ENCODE measurements at places on chromosomes 6 and 20. TPM values are rescaled to one million over a fixed set of nuclear protein-coding genes. Genes with fewer than 3 reads are reported as not detected.

Gene PRDM13
- not detected for polyA plus RNA-seq

Gene RBM24
- not detected for polyA plus RNA-seq

Gene PDE7B
- polyA plus RNA-seq: 0.37 TPM

Gene FAM83D
- polyA plus RNA-seq: 0.09 TPM

Gene LATS1
- 5.2 TPM for polyA plus RNA-seq

DNA sequence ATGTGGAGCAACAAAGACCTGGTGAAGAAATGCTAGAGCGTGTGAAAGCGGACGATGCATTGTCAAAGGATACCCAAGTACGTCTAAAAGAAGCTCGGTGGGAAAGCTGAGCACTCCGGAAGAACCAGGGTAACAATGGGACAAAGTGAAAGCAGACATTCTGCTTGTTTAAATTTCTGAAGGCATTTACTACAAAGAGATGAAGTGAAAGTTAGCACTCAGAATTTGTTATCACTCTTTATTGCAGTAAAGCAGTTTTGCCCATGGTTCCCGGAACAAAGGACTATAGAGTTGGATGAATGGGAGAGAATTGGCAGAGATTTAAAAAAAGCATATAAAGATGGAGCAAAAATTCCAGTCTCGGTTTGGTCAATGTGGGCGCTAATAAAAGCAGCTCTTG is 12.8 kb upstream of the IRAK1BP1 start:
- H3K27me3 ChIP-seq: no peaks in the 10 kb centered on the region
- no peak overlapping the region for H3K27ac ChIP-seq
- DNase-seq: no peak
- H3K4me1 ChIP-seq: no peaks in the 10 kb centered on the region

GRCh38 chr6:162907876-162908481 is 180.2 kb downstream of the PACRG start:
- DNase-seq: no peak
- H3K4me3 ChIP-seq: no peak overlapping the region
- H3K27ac ChIP-seq: no peak overlapping the region
- no peaks in the 10 kb centered on the region for H3K27me3 ChIP-seq
- H3K4me1 ChIP-seq: no peaks in the 10 kb centered on the region

DNA sequence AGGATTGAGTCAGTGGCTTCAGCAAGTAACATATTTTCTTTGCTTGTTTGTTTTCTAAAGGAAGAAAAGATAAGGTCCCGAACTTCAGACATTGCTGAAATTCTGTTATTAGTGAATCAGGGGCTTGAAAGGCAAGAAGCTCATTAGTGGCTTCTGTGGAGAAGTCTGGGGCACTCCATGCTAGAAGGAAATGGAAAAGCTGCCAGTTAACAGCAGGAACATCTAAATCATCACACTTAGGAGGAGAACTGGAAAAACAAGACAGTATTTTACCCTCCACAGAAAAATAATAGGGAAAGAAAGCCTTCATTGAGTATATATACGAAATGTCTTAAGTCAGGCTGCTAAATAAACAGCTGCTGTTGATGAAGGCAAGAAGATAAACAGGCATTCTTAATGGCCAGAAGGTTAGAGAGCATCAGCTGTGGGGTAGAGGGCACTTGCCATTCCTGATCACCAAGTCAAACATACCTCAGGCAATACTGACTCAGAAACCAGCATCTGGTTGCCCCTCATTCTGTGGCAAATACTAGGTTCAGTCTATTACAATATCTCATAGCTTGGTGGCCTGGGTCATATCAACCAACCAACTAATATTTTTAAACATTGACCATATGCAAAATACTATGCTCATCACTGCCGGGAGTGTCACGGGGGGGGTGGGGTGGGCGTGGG is 143.2 kb upstream of the TENT5A start:
- H3K4me1 ChIP-seq: no peaks in the 10 kb centered on the region
- no peak overlapping the region for H3K4me3 ChIP-seq
- DNase-seq: no peak

- no peak overlapping the region for H3K4me3 ChIP-seq
- DNase-seq: no peak
- no peaks in the 10 kb centered on the region for H3K36me3 ChIP-seq
- H3K27ac ChIP-seq: no peak overlapping the region
- no peaks in the 10 kb centered on the region for H3K4me1 ChIP-seq
These were observed 15.3 kb upstream of the EYA2 start for GRCh38 chr20:46879386-46879785.

Measured in CD14-positive monocyte (primary cell).